ENCODE measurements at places on chromosomes 16 and 17.

GRCh38 chr17:7611635-7612293, 2.9 kb downstream of the FXR2 start:
- DNase-seq, result no peak

DNA sequence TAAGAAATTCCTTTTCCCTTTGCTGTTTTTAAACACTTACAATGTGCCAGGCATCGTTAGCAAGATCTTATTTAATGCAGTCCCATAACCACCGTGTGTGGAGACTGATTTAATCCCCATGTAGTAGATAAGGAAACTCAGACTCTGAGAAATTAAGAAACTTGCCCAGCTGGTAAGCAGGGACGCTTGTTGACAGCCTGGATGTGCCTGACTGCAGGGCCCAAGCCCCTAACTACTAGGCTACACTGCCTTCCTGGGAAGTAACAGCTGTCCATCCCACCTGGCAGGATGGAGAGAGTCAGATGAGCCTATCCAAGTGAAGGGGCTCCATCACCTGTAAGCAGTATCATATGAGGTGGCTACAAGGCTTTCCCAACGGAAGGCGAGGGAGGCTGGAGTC, 23.1 kb downstream of the CDK5RAP3 start:
- DNase-seq, result no peak

GRCh38 chr16:29993191-29993902, 2.1 kb downstream of the HIRIP3 start:
- DNase-seq, result no peak

DNA sequence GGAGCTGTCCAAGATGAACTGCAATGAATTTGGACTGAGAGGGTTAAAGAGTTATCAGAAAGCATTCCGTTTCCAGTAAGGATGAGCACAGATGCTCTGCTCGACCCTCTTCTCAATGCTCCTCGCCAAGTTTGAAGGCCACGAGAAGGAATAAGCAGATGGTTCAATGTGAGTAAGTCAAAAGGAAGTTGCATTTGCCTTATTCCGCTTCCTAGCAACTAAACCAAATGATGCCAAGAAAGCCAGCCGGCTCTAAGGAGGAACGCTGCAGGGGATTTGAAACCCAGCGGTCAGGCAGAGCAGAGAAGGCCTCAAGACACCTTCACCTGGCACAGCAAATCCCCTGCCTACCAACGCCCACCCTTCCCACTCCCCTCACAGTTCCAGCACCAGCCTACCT, 52.1 kb upstream of the CNEP1R1 start:
- DNase-seq, result no peak

DNA sequence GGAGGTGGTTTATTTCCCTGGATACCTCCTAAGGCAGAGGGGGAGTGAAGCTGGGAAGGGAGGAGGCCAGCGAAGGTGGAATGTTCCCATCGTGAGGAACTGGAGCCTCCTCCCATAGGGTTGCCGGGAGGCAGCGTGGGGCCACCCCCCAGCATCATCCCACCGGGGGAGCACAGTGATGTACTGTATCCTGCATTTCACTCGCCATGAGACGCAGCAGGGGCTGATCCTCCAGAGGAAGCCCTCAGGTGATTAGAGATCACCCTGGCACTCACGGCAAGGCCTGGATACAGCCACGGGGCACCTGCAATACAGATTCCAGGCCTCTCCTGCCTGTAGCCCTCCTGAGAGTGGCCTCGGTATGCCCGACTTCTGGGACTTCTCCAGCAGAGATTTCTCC, 25.5 kb upstream of the BEAN1 start:
- no peak for DNase-seq

DNA sequence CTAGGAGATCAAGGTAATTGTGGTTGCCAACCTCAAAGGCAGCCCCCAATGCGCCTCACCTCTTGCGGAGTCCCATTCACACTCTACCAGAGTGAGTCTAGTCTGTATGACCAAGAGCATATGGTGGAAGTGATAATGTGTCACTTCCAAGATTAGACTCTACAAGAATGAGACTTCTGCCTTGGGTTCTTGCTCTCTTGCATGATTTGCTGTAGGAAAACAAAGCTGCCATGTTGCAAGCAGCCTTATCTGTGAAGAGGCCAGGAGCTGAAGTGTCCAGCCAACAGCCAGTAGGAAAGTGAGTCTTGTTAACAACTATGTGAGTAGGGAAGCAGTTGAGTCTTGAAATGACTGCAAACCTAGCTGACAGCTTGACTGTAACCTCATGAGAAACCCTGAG, 3.4 kb downstream of the TERF2 start:
- DNase-seq, result no peak

- DNase-seq, result no peak
These were observed 156.9 kb downstream of the LAT start for GRCh38 chr16:29141586-29142324.

- no peak for DNase-seq
These were observed 48.6 kb downstream of the PRKCA start for GRCh38 chr17:66351033-66351432.

DNA sequence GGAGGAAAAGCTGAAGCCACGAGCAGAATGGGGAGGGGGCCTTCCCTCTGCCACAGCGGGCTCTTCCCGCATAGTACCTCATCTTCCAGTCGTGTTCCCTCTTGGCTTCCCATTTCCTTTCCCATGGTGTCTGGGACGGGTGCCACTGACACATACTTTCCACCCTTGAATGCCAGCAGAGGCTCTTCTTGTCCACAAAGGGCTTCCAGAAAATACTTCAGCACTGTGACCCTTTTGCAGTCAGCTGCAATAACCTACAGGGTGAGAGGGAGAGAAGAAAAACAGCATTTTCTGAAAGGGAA, 30.7 kb downstream of the HIC1 start:
- DNase-seq, result no peak

- DNase-seq, result no peak
These were observed 8.3 kb downstream of the CD300H start for GRCh38 chr17:74558882-74559519.

GRCh38 chr16:3513892-3514583, 13.2 kb downstream of the CLUAP1 start:
- no peak for DNase-seq

Data from kidney epithelial cell (primary cell).